Ascending aorta (tissue), 2 donors: ENCODE measurements at places on chromosomes 2 and 18. TPM values are rescaled to one million over a fixed set of nuclear protein-coding genes. Genes with fewer than 3 reads are reported as not detected.

Gene LRRC30
- total RNA-seq = not detected

Gene ADD2
- 10.2 TPM for total RNA-seq

Gene UGT1A6
- 10.6 TPM for total RNA-seq

Gene ATP6V1C2
- total RNA-seq = 6.0 TPM

Gene REV1
- 26.8 TPM for total RNA-seq

GRCh38 chr2:238464389-238464788 is 37.7 kb downstream of the ASB1 start:
- peaks cover 4% of the 10 kb centered on the region for H3K4me1 ChIP-seq
- H3K27ac ChIP-seq = no peak overlapping the region
- no peaks in the 10 kb centered on the region for H3K36me3 ChIP-seq
- DNase-seq = no peak
- H3K27me3 ChIP-seq = no peaks in the 10 kb centered on the region

GRCh38 chr2:82478641-82479040 is 1980.4 kb downstream of the SUCLG1 start:
- no peak for DNase-seq
- H3K4me1 ChIP-seq = no peaks in the 10 kb centered on the region
- H3K27ac ChIP-seq = no peak overlapping the region
- no peaks in the 10 kb centered on the region for H3K27me3 ChIP-seq

DNA sequence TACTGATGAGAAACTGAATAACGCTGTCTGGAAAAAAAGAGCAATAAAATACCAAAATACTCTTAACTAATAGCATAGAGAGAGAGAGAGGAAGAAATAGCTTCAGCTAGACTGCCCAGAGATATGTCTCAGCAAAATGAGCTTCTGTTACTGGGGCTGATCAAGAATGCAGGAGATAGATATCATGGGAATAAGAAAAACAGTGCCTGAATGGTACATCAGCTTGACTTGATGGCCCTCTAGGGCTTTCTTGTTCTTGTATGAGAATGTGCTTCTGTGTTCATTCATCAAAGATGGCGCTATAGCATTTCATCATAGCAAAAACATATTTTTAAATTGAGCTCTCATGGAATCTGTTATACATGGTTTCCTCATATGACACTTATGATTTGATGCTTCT is 151.2 kb downstream of the CALCRL start:
- no peaks in the 10 kb centered on the region for H3K36me3 ChIP-seq
- H3K4me1 ChIP-seq = no peaks in the 10 kb centered on the region
- H3K27me3 ChIP-seq = no peaks in the 10 kb centered on the region
- DNase-seq = no peak

- no peak overlapping the region for H3K4me3 ChIP-seq
- no peak for DNase-seq
- no peaks in the 10 kb centered on the region for H3K36me3 ChIP-seq
- no peak overlapping the region for H3K27ac ChIP-seq
- H3K4me1 ChIP-seq = no peaks in the 10 kb centered on the region
Observed at GRCh38 chr2:132549935-132550670, 119.9 kb downstream of the LYPD1 start.

DNA sequence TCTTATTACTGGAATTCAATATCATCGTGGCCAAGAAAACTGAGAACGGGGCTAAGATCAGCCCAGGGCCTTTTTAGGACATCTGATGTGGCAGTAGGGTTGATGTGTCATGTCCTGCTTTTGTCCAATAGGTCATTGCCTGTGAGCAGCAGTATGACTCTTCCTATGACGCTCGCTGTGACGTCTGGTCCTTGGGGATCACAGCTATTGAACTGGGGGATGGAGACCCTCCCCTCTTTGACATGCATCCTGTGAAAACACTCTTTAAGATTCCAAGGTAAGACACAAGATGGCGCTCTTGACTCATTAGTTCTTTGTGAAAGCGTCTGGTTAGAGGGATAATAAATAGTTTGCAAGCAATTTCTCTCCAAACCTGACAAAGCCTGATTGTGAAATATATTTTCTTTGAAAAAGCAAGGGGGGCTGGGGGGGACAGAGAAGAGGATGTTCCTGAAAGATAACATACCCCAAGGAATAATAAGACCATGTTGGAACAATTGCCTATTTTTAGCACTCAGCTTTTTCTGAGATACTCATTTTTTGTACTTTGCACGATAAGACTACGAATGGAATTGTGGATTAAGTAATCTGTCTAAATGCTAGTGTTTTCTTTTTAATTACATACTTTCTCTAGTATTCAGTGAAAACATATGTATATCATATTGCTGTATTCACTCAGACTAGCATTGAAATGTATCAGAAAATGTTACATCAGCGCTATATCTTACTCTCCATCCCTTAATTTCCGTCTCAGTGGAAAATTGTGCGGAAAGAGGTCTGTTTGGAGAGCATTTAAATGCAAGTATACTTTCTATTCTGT is 58.1 kb downstream of the MYO3B start:
- no peaks in the 10 kb centered on the region for H3K36me3 ChIP-seq
- no peak overlapping the region for H3K4me3 ChIP-seq
- H3K27ac ChIP-seq = no peak overlapping the region

- H3K4me1 ChIP-seq = no peaks in the 10 kb centered on the region
- H3K4me3 ChIP-seq = no peak overlapping the region
- H3K27ac ChIP-seq = no peak overlapping the region
- no peak for DNase-seq
Observed at GRCh38 chr2:172484253-172484652, 56.9 kb downstream of the ITGA6 start.

- H3K4me3 ChIP-seq = no peak overlapping the region
- H3K36me3 ChIP-seq = no peaks in the 10 kb centered on the region
- H3K27me3 ChIP-seq = no peaks in the 10 kb centered on the region
- no peak for DNase-seq
Observed at GRCh38 chr2:73685764-73686438, 43.7 kb upstream of the NAT8 start.

DNA sequence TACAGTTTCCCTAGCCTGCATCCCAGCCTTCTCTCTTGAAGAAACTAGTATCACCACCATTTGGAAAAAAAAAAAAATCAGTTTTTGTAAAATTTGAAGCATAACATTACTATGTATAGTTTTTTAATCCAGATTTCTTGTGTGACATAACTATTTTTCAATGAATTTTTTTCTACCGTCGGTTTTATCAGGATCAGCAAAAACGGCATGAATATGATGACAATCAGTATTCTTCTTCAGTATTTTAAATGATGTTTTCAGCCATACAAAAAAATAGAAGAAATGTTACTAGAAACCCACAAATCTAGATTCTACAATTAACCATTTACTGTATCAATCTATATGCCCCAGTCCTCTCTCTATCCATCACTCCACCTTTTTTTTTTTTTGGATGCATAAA is 103.9 kb downstream of the MGAT5 start:
- peaks cover 1% of the 10 kb centered on the region for H3K36me3 ChIP-seq
- no peak overlapping the region for H3K27ac ChIP-seq
- H3K4me3 ChIP-seq = no peak overlapping the region
- H3K27me3 ChIP-seq = no peaks in the 10 kb centered on the region
- DNase-seq = no peak
- H3K4me1 ChIP-seq = peaks cover 15% of the 10 kb centered on the region

- no peak overlapping the region for H3K4me3 ChIP-seq
- no peak for DNase-seq
- H3K27ac ChIP-seq = no peak overlapping the region
- H3K36me3 ChIP-seq = no peaks in the 10 kb centered on the region
Observed at GRCh38 chr2:156918410-156918809, 339.1 kb upstream of the GALNT5 start.

- H3K27ac ChIP-seq = no peak overlapping the region
- H3K4me3 ChIP-seq = no peak overlapping the region
- H3K27me3 ChIP-seq = no peaks in the 10 kb centered on the region
- no peaks in the 10 kb centered on the region for H3K36me3 ChIP-seq
- no peak for DNase-seq
- H3K4me1 ChIP-seq = no peaks in the 10 kb centered on the region
Observed at GRCh38 chr2:158112992-158113391, 11.3 kb downstream of the UPP2 start.

- no peaks in the 10 kb centered on the region for H3K36me3 ChIP-seq
- H3K27me3 ChIP-seq = no peaks in the 10 kb centered on the region
- no peak overlapping the region for H3K4me3 ChIP-seq
- no peak overlapping the region for H3K27ac ChIP-seq
- no peak for DNase-seq
- no peaks in the 10 kb centered on the region for H3K4me1 ChIP-seq
Observed at GRCh38 chr2:170214309-170214948, 36.5 kb downstream of the MYO3B start.

- H3K4me1 ChIP-seq = no peaks in the 10 kb centered on the region
- no peaks in the 10 kb centered on the region for H3K36me3 ChIP-seq
- DNase-seq = no peak
Observed at GRCh38 chr18:6565815-6566081, 151.0 kb upstream of the L3MBTL4 start.

- no peaks in the 10 kb centered on the region for H3K27me3 ChIP-seq
- H3K4me3 ChIP-seq = no peak overlapping the region
- H3K4me1 ChIP-seq = no peaks in the 10 kb centered on the region
- H3K36me3 ChIP-seq = no peaks in the 10 kb centered on the region
- DNase-seq = no peak
Observed at GRCh38 chr2:168789776-168790175, 12.7 kb upstream of the NOSTRIN start.

DNA sequence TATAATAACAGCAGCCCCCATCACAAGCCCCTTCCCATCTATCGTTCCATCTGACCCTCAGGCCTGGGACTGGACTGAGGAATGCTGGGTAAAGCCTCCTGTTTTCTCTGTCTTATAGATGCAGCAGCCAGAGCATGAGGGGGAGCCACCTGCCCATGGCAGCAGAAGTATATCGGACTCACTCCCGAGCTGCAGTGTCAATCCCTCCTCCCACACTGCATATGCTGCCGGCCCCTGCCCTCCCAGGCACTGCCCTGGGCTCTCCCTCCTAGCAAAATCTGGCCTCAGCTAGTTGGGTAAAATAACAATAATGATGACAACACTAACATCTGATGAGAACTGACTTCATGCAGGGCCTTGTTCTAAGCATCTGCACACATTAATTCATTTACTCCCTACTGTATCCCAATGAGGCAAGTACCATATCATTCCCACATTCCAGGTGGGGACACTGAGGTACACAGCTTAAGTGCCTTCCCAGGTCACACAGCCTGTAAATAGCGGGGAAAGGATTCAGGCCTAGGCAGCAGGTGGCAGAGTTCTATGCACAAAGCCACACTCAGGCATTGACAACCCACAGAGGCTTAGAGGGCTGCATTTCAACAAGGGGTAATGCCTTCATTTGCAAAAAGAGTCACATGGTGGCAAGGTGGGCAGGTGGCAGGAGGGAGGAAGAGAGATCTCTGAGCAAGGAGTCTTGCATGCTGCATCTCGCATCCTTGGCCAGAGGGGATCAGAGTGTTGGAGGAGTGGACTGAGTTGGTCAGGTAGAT is 190.0 kb downstream of the ZBTB7C start:
- no peak overlapping the region for H3K27ac ChIP-seq
- DNase-seq = no peak
- no peaks in the 10 kb centered on the region for H3K27me3 ChIP-seq
- H3K4me1 ChIP-seq = no peaks in the 10 kb centered on the region

GRCh38 chr2:43810452-43810851 is 28.2 kb downstream of the ABCG5 start:
- H3K4me1 ChIP-seq = no peaks in the 10 kb centered on the region
- DNase-seq = no peak
- H3K36me3 ChIP-seq = peaks cover 13% of the 10 kb centered on the region
- H3K27ac ChIP-seq = no peak overlapping the region

DNA sequence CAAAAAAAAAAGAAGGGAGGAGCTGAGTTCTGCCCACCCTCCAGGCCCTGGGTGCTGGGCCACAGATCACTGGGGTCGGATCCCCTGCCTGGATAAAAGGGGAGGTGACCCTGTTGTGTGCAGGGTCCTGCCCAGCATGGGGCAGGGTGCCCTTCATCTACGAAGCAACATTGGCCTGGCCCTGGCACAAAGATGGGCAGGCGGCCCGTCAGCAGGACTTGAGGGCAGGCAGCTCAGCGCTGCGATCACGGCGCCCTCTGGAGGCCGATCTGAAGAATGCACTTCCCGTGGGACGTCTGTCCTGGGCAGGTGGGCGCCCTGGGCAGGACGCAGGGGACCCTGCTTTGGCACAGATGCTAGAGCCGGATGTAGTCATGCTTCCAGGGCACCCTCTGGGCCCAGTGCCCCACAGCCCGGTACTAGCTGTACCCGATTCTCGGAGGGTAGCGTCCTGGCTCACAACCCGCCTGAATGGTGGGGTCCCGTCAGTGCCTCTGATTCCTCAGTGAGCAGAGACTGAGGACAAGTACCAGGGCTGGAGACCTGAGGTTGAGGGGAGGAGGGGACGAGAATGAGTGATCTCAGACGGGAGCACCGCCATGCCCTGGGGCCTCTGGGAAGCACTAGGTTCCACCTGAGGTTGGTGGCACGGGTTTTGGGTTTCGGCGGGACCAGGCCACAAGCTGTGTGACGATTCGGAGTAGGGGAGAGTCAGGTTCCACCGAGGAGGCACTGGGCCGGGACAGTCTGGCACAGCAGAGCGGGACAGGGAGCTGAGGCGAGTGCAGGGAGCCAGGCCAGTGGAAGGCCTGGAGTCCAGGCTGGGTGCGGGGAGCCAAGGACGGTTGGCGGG is 18.0 kb downstream of the ARID5A start:
- peak overlapping the region; percentile 20 for H3K27ac ChIP-seq
- no peak overlapping the region for H3K4me3 ChIP-seq
- no peaks in the 10 kb centered on the region for H3K27me3 ChIP-seq
- H3K36me3 ChIP-seq = peaks cover 30% of the 10 kb centered on the region

GRCh38 chr2:1132328-1132969 is 181.8 kb downstream of the SNTG2 start:
- H3K36me3 ChIP-seq = no peaks in the 10 kb centered on the region
- DNase-seq = no peak
- no peak overlapping the region for H3K4me3 ChIP-seq
- H3K27me3 ChIP-seq = no peaks in the 10 kb centered on the region
- no peak overlapping the region for H3K27ac ChIP-seq

- H3K4me3 ChIP-seq = no peak overlapping the region
- H3K36me3 ChIP-seq = peaks cover 6% of the 10 kb centered on the region
- H3K4me1 ChIP-seq = peaks cover 5% of the 10 kb centered on the region
Observed at GRCh38 chr2:238063414-238064189, 2.8 kb downstream of the SCLY start.

DNA sequence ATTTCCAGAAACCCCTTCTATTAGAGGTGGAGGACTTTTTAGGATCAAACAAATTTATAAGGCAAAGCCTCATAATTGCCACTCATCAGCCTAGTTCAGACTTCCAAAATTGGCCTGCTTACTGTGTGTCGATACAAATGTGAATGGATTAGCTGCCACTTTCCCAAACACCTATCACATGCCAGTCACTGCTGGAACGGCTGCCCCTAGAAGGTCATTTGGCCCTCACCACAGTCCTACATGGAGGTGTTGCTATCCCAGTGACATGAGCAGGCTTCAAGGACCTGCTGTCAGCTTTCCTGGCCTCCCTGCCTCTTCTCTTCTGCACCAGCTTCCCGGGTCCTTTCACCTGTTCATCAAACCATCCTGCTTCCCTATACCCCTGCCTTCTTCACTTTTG is 279.2 kb upstream of the SKOR2 start:
- H3K4me1 ChIP-seq = no peaks in the 10 kb centered on the region
- DNase-seq = no peak
- H3K27me3 ChIP-seq = no peaks in the 10 kb centered on the region
- H3K4me3 ChIP-seq = no peak overlapping the region

GRCh38 chr18:65411061-65411460 is 339.8 kb upstream of the CDH7 start:
- no peak overlapping the region for H3K27ac ChIP-seq
- no peaks in the 10 kb centered on the region for H3K36me3 ChIP-seq
- no peak for DNase-seq
- H3K27me3 ChIP-seq = no peaks in the 10 kb centered on the region
